Activated CD4-positive, alpha-beta T cell treated with anti-CD3 and anti-CD28 coated beads, Interleukin-2, Interleukin-4, amounts not matched to agents 100 ng/mL and 50 ng/mL, durations not matched to agents 16 hours and 8 hours (primary cell): ENCODE measurements at places on chromosomes 12 and 14.

GRCh38 chr12:111298582-111299436, 70.1 kb downstream of the PHETA1 start:
- peak; percentile 24 for DNase-seq

DNA sequence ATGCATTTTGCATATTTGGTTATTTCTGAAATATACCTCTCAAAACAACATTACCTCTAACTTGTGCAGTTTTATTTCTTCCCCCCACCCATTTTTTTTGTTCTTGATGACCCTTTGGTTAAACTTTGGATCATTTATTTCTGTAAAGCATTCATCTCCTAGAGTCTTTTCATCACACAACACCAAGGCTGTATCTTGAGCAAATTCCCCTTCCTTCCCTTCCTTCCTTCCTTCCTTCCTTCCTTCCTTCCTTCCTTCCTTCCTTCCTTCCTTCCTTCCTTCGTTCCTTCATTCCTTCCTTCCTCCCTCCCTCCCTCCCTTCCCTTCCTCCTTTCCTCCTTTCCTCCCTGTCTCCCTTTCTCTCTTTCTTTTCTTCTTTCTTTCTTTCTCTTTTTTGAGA, 43.8 kb upstream of the PPP1R12A start:
- no peak for DNase-seq

GRCh38 chr12:55320201-55320600, 6.1 kb downstream of the OR6C1 start:
- no peak for DNase-seq

DNA sequence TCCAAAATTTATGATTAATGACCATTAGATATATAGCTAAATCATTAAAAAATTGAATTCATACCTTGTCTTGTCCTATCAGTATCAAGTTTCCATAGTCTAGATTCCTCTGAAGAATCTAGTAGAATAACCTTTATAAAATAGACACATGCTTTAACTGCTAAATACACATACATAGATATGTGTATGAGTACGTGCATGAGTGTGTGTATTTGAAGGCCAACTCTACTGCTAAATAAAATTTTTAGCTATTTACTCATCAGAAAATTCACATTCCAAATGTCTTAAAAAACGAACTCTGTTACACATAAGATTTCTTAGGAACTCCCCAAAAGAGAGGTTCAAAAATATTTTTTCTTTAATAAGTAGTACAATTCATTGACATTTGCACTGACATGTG, 233.0 kb downstream of the SSPN start:
- DNase-seq: no peak

- no peak for DNase-seq
These were observed 21.6 kb upstream of the BLTP3B start for GRCh38 chr12:100164153-100164704.

DNA sequence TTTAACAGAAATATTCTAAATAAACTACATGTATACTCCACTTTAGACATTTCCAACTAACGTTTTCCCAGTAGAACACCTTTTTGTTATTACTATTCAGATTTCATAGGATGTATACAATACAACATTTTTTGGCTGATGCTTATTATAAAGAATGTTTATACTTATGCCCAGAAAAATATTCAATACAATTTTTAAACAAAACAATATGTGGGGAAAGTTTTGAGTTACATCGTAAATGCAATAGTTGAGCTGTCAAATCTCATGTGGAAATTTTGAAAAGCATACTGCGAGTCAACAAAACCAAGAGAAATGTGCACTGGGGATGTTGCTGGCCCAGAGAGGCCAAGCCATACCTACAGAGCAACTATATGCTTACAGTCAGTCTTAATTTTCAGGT, 18.2 kb upstream of the MON2 start:
- DNase-seq: no peak

DNA sequence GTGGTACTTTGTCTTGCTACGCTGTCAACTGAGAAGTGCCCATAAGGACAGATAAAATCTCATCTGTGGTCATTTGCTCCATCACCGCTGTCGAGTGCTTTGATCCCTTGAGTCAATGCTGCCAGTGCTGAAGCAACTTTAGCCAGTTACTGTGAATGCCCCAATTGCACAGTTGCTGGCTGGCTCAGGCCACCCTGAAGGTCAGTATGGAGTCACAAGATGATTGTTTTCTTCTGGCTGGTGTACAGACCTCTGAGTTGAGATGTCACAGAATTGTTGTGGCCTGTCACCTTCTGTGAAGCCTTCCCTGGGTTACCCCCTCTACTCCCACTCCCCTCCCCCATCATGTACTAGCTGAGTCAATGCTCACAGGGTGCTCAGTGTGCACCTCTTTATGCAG, 92.9 kb downstream of the PELI2 start:
- no peak for DNase-seq

DNA sequence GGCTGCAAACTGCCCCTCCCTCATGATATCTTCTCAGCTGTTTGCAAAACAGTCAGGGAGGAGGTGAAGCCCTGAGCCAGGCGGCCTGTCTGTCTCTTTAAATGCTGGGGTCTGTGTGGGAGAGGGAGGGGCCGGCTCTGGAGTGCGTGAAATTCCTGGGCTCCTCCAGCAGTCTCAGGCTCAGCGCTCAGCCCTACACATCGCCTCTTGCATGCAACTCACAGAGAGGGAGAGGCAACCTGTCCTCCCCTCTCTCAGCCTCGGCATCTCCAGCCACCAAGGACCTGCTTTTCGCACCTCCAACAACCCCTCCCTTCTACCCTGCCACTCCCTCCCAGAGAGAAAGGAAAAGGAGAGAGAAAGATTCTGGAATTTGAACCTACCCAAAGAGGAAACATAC, at the start of gene NRXN3:
Gene NRXN3 (plus strand): TSS at position 171 of the 400 bp plus-strand sequence. CDS start 72,721 bp downstream, outside the sequence.
- DNase-seq: no peak

- peak; percentile 16 for DNase-seq
These were observed 2.1 kb upstream of the MAGOHB start for GRCh38 chr12:10615532-10615931.

- DNase-seq: no peak
These were observed 24.1 kb upstream of the ARID2 start for GRCh38 chr12:45705404-45705803.

GRCh38 chr14:97594306-97594705, 797.1 kb downstream of the VRK1 start:
- DNase-seq: no peak

DNA sequence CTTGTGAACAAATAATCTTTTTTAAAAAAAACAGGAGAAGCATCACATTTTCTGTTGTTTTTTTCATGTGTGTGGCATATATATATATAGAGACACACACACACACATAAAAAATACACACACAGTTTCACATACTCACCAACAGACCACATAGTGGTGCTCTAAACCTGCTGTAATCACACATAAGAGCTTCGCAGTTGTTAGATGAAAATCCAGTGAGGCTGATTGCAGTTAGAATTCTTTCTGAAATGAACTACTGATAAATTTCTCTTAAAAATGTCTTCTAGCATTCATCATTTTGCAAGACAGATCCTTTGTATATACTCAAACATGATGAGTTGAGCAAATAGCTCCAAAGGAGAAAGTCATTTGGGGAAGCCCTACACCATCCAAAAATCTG, 434.3 kb upstream of the STXBP6 start:
- DNase-seq: no peak

DNA sequence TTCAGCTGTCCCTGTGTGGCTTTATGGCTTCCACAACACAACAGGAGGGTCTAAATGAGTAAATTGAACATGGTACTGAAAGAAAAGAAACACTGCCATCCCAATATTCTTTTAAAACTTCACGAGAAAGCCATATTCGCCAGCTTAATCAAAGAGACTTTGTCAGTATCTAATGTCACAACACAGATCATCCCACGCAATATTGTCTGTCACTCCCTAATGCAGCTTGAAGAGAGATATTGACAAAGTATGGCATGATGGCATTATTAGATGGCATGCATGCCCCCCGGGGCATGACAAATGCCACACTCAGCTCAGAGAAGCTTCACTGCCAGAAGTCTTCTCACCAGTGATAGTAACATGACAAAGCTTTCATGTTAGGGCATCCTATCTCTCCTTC, 197.8 kb downstream of the TTC8 start:
- DNase-seq: no peak

DNA sequence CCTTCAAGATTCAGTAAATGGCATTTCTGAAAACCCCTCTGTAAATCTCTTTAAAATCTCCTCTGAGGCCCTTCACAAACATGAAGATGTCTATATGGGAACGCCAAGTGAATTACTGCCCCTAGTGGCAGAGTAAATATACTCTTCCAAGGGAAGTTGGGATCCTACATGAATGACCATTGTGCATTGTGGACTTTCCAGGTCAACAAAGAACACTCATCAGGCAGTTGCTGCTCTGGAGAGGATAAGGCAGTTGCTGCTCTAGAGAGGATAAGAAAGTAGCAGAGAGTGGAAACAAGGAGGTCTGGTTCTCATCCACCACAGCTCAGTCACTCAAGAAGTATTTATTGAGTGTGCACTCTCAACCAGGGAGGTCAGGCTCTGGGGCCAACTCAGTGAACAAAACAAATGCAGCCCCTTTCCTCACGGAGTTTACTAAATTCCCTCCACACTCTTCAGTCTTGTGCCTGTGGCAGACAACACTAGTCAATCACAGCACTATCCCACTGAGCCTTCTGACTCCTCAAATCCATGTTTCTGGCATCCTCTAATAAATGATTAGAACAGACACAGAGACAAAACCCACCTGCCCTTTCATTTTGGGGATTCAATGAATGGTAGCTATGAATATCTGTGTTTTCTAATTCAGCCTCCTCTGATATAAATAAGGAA, 52.9 kb downstream of the SVOP start:
- no peak for DNase-seq

DNA sequence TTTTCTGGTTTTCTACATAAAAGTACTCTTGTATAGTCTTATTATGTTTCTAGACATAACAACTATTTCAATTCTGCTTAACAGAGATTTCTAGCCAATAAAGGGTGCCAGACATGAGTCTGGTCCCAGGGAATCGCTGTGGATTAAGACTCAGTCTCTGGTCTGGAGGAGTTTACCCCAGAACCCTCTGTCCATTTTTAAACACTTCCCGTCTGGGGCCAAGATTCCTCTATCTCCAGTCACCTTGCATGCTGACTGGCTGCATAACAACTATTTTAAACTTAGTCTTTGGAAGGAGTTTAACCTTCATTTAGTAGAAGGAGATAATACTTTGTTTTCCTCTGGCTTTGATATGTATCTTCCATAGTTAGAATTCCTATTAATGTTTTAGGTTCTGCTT, 163.1 kb upstream of the IFNG-AS1 start:
- no peak for DNase-seq

DNA sequence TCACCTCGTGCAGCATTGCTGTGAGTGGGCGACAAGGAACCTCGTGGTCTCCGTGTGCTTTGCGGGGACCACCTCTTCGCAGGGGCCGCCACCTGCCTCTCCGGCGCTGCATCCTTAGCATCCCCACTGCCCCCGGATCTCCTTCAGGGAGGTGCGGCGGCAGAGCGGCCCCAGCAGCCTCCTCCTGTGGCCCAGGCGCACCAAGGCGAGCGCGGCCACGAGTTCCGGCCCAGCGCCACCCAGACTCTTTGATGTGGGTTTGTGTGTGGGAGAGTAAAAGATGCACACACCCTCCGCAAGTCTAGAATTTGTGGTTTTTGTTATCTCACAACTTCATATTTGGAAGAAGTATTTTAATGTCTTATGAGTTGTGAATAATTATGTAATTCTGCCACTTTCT, 118.8 kb upstream of the DIO3 start:
- DNase-seq: peak; percentile 62

DNA sequence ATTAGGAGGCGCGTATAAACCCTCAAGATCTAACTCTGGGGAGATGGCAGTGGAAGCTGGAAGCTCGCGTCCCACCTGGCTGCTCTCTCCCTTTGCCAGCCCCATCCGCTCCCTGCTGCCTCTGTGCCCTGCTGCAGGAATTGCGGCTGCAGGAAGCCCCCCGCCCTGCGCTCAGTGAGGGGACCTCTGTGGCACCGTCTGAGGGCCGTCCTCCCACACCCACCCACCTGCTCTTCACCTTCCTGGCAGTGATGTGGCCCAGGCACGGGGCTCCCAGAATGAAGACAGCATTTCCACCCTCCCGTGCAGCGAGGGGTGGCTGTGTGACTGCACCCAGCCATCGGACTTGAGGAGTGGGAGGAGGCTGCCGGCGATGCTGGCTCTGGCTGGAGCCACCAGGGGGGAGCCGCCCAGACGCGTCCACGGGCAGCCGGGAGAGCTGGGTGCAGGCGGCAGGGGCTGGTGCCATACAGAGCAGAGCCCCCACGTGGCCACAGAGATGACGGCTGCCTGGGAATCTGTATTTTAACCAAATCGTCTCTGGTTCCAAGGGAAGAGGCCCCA, 28.3 kb upstream of the GALNT9 start:
- no peak for DNase-seq

GRCh38 chr14:99544991-99545390, 59.0 kb downstream of the CCDC85C start:
- DNase-seq: no peak

DNA sequence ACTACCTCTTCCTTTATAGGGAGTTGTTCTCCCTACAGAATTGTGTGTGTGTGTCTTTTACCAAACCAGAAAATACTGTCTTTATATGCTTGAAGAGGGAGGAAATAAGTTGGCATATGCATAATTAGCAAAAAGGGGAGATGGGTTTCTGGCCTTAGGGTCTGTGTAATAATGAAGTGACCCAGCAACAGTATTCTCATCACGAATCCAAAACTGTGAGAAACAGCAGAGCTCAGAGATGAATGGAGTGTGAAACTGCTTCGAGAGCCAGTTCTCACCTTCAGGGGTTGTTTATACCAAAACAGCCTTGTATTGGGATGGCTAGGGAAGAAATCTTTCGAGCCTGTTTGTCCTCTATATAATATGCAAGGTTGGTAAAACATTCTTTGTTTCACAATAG, 227.5 kb downstream of the MON2 start:
- no peak for DNase-seq

GRCh38 chr12:7937833-7938506, 2.0 kb upstream of the SLC2A3 start:
- DNase-seq: peak; percentile 79

DNA sequence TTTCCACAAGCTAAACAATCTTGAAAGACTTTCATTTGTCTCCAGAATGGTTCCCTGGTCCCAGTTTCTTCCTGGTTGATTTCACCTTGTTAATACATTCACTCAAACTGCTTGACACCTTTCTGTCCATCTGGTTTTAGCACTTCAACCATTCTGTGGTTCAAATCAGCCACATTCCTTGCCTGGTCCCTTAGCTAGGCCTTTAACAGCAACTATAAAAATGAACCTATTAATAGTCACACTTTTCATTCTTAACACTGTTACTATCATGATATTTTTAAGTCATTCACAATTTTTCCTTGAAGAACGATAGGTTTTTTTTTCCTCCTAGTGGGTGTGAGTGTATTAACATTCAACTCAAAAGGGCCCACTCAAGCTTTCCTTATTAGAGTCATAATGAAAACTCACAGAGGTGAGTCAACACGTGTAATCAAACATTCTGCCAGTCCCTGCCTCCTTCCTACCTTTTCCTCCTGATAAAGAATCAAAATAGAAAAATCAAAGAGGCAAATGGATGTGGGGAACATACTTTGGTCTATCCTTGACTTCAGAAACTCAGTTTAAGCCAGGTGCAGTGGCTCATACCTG, 34.4 kb upstream of the CCNT1 start:
- peak; percentile 47 for DNase-seq

GRCh38 chr12:61999311-61999710, 260.9 kb upstream of the USP15 start:
- no peak for DNase-seq
